CD4-positive, alpha-beta T cell treated with Interleukin-10 for 1 hour (primary cell): ENCODE measurements at places on chromosomes 1 and 21.

DNA sequence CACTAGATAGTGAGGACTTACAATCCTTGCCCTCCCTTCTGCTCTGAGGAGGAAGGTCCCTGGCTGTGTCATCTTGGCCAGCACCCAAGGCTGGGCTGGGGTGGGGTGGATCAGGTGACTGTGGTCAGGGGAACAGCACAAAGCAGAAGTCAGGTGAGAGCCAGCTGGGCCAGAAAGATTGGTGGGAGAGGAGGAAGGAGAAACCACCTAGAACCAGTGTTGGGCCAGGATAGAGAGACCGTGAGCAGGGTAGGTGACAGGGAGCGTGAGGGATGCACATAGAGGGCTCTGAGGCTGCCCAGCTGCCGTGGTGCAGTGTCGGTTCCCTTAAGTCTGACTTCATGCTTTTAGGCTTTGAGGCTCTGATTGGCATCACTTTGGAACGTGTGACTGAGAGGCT is 22.7 kb downstream of the NCF2 start:
- DNase-seq: peak; percentile 12

DNA sequence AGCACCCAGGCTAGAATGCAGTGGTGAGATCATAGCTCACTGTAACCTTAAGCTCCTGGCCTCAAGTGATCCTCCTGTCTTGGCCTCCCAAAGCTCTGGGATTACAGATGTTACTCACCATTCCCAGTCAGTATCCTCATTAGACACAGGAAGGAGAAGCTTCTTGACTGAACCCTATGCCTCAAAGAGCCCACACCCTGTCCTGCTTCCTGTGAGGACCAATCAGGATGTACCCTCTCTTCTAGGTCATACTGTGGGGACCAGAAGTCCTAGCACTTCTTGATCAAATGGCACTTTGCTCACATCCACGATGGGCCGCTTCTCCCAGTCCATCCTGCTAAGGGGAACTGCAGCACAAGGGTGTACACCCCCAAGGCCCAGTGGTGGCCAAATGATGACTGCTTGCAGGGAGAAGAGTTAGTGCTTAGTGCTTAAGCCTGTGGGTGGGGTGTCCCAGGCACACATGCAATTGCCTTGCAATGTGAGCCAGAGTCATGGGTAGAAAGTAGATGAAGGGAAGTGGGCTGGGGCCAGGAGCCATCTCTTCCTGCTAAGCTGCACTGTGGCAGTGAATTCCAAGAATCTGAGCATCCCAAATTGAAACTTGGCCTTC is 9.8 kb downstream of the CD34 start:
- DNase-seq: no peak

- no peak for DNase-seq
These were observed 16.0 kb downstream of the COL9A2 start for GRCh38 chr1:40301066-40301465.

DNA sequence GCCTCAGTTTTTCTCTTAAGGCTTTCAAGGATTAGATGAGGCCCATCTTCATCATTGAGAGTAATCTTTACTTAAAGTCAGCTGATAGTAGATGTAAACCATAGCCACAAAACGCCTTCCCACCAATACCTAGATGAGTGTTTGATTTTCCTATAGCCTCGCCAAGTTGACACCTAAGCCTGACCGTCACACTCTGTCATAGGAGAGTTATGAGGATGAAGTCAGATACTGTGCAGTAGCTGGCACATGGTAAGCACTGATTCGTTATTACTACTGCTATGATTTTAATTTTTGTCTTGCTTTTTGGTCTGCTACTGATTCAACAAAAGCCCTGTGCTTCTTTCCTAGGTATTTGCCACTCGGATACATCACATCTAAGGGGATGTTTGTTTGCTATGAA is 395.5 kb downstream of the RPS6KC1 start:
- no peak for DNase-seq

GRCh38 chr1:223748405-223748772 is 36.0 kb downstream of the CAPN2 start:
- DNase-seq: no peak

DNA sequence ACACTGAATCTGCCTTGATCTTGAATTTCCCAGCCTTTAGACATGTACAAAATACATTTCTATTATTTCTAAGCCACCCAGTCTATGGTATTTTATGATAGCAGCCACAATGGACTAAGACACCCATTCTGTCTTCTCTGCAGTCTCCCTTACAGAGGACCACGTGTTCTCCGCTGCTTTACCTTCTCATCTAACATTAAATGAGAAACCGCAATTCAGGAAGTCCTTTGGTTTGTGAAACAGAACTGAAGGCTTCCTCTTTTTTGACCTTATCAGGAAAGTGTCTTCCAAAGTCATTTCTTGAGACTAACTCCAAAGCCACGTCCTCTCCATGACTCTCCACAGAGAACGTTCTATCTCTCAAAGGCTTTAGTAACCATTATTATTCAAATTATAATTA is 560.1 kb downstream of the OMA1 start:
- DNase-seq: no peak

DNA sequence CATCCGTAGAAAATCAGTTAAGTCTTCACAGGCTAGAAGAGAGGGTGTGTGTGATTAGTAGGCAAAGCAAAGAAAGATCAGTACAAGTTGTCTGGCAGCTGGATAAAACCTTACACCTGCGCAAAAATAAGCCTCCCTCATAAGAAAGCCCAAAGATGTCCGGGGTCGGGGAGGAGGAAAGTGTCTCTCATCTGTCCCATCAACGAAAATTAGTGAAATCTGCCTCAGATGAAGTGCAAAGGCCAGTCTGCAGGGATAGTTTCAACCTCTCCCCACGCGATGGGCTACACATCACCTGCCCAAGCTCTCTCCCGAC is 333.9 kb downstream of the SRGAP2C start:
- DNase-seq: no peak

DNA sequence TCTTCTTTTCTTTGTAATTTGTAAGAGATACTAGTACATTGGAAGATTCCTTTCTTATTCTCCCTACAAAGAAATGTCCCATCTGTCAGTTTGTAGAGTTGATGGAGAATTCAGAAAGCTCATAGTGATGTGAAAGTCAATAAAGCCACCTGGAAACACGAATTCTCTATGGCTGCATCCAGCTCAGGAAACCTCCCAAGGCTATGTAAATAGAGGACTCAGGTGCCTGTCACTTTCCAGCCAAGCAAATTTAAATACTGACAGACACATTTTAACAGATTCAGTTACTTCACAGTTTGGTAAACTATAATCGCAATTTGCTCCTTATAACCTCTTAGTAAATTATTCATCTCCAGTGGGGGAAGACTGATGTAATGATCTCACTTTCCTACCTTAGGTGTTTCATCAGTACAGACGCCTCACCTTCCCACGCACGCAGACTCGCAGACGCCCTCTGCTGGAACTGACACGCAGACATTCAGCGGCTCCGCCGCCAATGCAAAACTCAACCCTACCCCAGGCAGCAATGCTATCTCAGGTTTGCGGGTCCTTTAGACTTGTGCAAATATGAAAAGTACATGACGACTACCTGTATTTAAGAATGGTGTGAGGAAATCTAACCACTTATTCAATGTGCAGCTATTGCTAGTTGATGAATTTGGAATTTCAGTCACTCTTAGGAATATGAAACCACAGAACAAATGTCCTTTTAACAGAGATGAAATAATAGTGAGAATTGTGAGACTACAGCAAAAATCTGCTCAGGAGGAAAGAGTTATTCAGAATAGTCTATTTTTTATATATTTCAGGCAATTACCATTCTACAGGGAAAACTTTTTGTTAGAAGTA is 60.6 kb downstream of the PTPRC start:
- DNase-seq: peak; percentile 78

DNA sequence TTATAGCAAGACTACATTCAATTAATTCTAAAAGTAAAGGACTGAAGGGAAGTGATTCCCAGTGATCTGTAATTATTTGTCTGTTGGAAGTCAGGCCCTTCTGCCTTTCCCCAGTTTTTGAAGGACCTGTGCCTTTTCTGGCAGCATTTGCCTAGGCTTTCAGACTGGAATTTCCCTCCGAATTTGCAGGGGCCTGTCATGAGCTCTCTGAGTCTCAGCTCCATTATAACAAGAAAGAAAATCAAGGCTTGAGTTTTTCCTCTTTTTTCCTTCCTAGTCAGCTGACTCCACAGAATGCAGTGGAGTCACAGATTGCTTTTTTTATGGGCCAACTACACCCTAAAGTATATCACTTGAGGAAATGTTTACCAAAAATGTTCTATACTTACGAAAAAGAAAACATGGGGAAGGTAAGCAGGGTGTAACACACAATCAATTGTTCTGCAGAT is 1.1 kb downstream of the NR5A2 start:
- no peak for DNase-seq

- DNase-seq: no peak
These were observed 30.9 kb downstream of the LPAR3 start for GRCh38 chr1:84861988-84862644.

- no peak for DNase-seq
These were observed 8.7 kb downstream of the BATF3 start for GRCh38 chr1:212690816-212691403.

DNA sequence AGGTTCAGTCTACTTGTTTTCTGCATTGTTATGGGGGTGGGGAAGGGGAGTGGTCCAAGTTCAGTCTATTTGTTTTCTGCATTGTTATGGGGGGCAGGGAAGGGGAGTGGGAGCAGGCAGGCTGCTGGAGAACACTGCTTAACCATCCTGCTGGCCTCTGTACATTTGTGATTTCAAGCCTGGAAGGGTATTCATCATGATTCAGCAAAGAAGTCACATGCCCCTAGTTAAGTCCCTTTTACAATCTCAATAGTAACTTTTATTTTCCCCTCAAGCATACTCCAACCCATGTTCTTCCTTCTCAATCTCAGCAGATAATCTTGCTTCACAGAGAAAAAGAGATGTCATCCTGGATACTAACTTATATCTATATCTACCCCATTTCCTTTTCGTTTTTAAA is 7.9 kb downstream of the LYST start:
- DNase-seq: no peak
